ENCODE measurements at places on chromosomes 6 and 20. TPM values are rescaled to one million over a fixed set of nuclear protein-coding genes. Genes with fewer than 3 reads are reported as not detected.
A peak's percentile ranks its signal among the peaks of the same experiment; 100 is the strongest.

- no peak for DNase-seq
Measured at GRCh38 chr6:145012039-145012662, 723.2 kb downstream of the EPM2A start.

DNA sequence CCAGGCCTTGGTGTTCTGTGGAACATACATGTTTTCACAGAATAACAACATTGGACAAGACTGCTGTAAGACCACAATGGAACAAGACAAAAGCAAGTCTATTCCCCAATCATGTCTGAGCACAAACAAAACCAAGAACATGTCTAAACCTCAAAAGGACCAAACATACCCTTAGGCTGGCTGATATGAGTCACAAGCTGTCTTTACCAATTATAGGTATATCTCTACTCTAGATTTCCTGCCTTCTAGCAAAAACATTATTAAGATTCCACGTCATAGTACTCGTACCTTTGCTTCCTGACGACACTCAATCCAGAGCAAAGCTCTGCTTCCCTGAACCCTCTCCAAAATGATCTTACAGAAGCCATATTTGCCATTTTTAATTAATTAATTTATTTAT, 15.4 kb upstream of the L3MBTL1 start:
- peak; percentile 41 for DNase-seq

Gene OVOL2
- 2.1 TPM for total RNA-seq

- no peak for DNase-seq
Measured at GRCh38 chr6:135782546-135782945, 69.0 kb upstream of the PDE7B start.

GRCh38 chr20:42739683-42740082, 450.0 kb downstream of the PTPRT start:
- no peak for DNase-seq

DNA sequence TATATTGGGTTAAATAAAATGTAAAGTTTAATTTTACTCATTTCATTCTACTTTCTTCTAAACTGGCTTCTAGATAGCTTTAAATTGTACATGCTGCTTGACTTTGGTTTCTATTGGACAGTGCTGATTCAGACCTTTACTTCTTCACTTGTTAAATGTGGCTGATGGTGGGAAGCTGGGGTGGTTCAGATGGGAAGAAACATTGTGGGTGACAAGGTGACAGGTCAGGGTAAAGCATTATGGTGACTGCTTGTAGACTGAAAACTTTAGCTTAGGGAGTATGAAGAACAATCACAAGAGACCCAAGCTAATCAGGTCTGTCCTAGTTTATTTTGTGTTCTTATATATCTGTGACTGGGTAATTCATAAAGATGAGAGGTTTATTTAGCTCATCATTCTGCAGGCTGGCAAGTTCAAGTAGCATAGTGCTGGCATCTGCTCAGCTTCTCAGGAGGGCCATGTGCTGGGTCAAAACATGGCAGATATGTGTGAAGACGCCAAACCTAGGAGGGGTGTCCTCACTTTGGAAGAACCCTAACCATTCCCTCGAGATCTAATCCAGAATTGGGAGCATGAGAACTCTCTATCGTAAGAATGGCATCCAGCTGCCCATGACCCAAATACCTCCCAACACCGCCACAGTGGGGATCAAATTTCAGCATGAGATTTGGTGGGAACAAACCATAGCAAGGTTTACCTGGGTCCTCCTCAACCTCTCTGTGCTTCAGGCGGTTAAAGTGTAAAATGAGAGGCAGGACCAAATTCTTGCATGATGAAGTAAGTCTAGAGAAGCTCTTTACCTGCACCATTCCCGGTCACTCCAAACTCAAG, 102.8 kb downstream of the FYN start:
- DNase-seq = no peak

- no peak for DNase-seq
Measured at GRCh38 chr6:145960918-145961589, 3.1 kb downstream of the SHPRH start.

Gene ZNF322
- 12.9 TPM for total RNA-seq

GRCh38 chr20:34472246-34472925, 43.8 kb upstream of the DYNLRB1 start:
- DNase-seq = peak; percentile 45

GRCh38 chr6:112225691-112226090, 28.7 kb downstream of the LAMA4 start:
- DNase-seq = no peak

GRCh38 chr20:44436393-44436792, 39.3 kb upstream of the TTPAL start:
- no peak for DNase-seq

Gene BHLHE23
- total RNA-seq = not detected

Gene KIFC1
- total RNA-seq = 0.70 TPM

- no peak for DNase-seq
Measured at GRCh38 chr6:16618962-16619361, 142.3 kb downstream of the ATXN1 start.

Gene OR2B6
- not detected for total RNA-seq

GRCh38 chr20:3846378-3846739, 275 bp upstream of the MAVS start:
- peak; percentile 13 for DNase-seq

DNA sequence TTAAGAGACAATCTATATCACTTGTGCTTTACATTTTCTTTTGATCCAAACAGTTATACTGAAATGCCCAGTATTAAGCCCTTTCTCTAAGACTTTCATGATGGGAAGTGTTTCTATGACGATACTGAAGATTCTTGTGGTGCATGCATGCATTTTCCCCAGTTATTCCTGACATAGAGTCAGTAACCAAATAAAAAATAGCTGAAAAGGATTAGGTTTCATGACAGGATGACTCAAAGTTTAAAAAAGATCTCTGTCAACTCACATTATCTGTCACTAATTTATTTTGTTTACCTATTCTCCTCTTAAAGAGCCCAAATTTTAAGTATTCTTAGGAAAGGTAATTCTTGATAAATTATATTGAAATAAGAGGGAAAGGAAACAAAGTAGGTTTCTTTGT, 98.4 kb downstream of the SESN1 start:
- DNase-seq = no peak

DNA sequence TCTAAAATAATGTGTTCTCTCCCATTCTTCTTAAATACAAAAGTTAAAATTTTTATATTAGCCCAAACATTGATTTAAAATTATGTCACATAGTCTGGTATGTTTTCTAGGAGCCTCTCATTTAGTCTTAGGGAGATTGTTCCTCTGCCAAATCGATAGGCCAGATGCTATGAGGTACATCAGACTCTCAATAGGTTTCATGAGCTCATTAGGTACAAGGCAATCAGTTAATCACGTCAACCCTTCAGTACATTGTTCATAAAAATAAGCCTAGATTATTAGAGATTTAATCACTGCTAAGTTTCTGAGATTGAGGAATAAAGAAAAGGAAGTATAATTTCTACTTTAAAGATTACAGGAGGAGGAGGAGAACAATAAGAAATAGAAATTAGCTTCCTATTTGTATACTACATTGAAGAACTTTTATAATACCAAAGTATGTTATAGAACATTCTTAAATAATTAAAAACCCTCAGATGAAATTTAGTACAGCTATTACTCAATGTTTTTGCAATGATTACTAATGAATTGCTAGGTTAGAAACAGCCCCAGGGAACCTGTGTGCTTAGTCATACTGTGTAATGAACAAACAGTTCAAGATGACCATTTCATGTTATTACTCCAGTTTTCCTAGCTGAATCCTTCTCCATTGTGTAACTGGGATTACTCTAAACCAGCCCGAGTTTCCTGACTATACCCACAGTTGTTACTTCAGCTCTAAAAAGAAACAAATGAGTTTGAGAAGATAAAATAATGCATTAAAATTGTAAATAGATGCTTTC, 117.0 kb downstream of the BMP5 start:
- peak; percentile 98 for DNase-seq

Gene ANKS1A
- total RNA-seq = 11.6 TPM

- peak; percentile 46 for DNase-seq
Measured at GRCh38 chr6:53189554-53189953, 40.9 kb upstream of the GCM1 start.

DNA sequence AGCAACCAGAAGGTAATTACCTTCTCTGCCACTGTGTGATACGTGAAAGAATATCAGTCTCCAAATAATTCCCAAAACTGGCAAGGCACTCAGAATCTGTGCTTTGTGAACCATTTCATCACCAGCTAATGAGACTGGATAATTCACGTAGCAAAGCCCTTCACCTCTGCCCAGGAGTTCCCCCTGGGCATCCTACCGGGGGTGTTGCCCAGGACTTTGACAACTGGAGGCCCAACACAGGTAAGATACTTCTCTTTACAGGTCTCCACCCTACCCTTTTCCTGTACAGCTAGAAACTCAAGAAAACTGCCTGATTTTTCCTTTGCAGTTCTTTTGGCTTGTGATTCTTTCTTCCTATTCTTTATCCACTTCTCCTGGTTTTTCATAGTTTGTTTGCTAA, 2.7 kb upstream of the CD24 start:
- no peak for DNase-seq

Gene IL17A
- total RNA-seq = not detected

DNA sequence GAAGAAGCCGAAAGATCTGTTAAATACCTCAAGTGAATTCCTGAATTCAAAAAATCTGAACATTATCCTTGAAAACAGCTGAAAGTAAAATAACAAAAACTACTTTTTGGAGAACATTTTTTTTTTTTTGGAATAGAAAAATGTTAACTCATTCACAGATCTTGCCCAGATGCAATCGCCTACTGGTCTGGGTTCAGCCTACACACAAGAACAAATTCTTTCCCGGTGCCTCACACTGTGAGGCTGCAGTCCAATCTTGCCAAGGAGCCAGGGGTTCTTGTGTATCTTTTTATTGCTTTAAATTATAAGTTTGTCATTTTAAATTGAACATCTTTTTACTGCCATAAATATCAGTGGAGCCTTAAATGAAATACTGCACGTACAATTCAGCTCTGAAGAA, 41.2 kb upstream of the TMEM200A start:
- DNase-seq = no peak

Gene ZBTB46
- total RNA-seq = 5.4 TPM

- peak; percentile 85 for DNase-seq
Measured at GRCh38 chr6:24117021-24117420, 9.0 kb upstream of the NRSN1 start.

DNA sequence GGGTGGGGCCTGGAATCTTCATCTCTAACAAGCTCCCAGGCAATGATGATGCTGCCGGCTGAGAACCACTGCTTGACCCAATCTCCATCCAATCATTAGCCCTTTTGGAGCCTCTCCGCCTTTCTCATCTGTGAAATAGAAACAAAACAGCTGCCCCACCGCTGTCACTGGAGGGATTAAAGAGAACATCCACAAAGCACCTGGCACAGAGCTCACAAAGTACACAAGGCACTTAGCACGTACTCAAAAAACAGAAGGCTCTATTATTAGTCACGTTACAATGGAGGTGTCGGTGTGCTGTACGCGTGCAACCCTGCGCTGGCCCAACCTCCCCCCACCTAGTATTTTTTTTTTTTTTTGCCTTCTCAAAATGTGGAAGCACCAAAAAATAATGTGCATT, 213.5 kb upstream of the ARID1B start:
- no peak for DNase-seq

DNA sequence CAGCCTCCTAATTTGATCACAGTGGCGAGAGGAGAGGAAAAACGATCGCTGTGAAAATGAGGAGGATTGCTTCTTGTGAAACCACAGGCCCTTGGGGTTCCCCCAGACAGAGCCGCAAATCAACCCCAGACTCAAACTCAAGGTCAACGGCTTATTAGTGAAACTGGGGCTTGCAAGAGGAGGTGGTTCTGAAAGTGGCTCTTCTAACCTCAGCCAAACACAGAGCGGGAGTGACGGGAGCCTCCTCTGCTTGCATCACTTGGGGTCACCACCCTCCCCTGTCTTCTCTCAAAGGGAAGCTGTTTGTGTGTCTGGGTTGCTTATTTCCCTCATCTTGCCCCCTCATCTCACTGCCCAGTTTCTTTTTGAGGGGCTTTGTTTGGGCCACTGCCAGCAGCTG, 28.7 kb downstream of the SAYSD1 start:
- DNase-seq = no peak

GRCh38 chr6:139542351-139542750, 167.9 kb upstream of the CITED2 start:
- DNase-seq = no peak

DNA sequence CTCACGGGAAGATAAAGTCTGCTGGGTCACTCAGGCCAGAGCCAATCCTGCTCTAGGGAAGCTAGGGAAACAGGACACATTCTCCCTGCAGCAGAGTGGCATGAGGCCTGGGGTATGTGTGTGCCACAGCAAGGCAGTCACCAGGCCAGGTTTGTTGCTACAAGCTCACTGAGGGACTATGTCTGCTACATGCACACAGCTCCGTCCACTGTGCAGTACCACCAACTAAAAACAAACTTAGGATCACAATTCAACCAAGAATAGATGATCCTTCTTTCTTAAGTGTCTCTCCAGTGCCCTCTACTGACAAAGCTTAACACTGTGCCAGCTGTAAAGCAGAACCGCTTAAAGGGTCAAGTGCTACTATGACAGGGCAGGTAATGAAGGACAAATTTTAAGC, 192.5 kb downstream of the PTPRK start:
- DNase-seq = peak; percentile 20

- DNase-seq = no peak
Measured at GRCh38 chr6:42740725-42741124, 5.2 kb downstream of the TBCC start.
